LoVo (cell line): ENCODE measurements at places on chromosomes 6 and 20.

DNA sequence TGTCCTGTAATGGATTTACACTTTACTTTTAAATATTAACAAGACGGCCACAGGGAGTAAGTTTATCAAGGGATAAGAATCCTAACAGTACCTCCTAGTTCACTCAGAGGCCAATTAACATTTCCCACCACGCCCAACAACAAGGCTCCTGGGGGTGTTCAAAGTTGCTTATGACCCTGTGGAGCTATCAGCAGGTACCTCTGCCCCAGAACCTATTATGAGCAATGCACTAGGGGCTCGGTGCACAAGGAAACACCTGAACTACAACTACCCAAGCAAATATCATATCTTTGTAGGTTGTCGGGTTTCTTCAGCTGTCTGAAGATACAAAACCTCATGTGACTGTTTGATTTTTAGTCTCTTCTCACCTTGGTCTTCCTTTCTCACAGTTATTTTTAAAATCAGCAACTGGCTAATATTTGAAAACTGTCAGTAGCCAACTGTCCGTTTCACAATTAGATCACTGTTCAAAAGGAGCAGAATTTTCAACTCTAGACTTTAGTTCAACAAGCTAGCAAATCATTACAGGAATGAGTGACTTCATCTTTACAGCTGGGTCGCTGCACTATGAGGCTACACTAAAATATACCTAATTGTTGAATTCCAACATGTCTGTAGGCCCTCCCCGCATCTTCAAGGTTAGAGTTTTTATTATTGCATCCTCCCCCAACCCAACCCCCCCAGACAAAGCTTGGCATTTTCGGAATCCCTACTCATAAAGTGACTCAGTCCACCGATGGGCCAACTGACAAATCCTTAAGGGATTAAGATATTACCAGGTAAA lies 38.1 kb downstream of the B4GALT5 start:
- peak; percentile 88 for DNase-seq

DNA sequence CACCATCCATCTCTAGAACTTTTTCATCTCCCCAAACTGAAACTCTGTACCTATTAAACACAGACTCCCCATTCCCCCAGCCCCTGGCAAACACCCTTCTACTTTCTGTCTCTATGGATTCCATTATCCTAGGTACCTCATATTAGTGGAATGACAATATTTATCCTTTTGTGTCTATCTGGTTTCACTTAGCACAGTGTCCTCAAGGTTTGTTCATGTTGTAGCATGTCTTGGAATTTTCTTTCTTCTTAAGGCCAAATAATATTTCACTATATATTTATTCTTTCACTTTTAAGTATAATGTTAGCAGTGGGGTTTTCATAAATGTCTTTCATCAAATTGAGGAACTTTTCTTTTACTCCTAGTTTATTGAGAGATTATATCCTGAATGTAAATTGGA lies 56.8 kb upstream of the DSP start:
- no peak for DNase-seq

DNA sequence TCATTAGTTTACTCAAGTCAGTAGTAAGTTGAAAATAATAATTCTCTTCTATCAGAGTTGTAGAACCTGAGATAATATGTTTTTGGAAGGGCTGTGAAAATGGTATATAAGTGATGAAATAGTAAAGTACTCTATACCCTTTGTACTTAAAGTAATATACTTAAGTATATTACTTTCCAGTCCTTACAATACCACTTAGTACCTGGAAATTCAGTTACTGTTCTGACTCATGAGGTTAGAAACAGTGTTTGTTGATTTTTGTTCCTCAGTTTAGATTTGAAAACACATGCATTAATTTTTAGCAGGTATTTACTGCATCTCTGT lies 10.1 kb downstream of the TULP4 start:
- DNase-seq = no peak

DNA sequence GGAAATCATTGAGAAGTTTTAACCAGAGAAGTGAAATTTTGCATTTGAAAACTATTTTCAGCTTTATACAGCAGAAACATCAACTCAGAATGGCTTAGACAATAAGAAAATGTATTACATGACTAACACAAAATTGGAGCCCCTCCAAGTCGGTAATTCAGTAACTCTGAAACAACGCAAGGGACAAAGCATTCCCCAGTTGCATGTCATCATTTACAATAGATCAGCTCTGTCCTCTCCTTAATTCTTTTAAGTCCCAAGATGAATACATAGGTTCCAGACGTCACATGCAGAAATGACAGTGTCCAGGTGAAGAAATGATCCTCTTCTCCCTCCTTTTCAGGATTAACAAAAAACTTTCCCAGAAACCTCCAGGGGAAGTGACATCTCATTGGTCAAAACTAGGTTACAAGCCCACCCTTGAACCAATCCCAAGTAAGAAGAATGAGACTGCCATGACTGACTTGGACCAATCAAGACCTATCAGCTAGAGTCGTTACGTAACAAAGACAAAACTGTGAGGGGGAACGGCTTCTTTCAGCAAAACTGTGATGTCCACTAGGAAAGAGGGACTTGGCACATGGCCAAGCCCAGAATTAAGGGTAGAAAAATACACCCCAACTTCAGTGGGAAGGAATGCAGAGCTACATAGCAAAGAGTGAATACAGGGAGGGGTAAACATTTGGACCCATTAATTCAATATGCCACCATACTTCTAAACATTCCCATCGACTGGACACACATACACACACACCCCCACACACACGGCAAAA lies 149.8 kb upstream of the PRND start:
- no peak for DNase-seq

DNA sequence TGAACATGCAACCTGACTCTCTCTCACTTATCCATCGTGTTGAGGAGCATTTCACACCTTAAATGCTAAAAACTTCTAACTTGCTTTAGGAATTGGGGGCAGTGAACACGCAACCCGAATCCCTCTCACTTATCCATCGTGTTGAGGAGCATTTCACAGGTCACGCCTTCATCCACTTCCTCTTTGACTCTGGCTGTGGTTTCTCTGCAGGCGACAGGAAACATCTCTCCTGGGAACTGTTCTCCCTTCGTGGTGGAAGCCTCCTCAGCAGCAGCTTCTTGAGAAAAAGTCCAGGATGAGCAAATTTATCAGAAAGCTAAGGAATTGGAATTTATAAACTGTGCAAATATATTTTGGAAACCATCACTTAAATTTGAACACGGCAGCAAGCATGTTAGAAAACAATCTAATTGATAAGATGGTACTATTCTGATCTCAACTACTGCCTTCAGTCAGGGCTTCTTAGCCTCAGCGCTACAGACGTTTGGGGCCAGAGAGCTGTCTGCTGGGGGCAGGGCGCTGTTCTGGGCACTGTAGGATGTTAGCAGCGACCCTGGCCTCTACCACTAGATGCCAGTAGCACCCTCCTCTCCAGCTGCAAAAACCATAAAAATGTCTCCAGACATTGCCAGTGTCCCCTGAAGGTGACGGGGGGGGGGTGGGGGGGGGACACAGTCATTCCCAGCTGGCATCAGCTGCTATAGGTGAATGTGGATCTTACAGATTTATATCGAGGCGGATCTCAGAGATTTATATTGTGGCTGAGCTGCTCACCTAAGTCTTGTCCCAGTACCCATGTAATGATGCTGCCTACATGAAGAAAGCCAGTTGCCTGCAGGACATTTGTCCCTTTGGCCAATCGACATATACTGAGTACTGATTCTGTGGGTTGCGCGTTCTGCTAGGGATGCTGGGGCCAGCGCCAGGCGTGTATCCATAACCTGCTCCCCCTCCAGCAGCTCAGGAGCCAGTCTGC lies 26.2 kb downstream of the CTCFL start:
- no peak for DNase-seq

GRCh38 chr6:165671222-165671768 lies 8.3 kb upstream of the PDE10A start:
- DNase-seq = no peak

- no peak for DNase-seq
These were observed 345.0 kb downstream of the QKI start for GRCh38 chr6:163759542-163759941.

GRCh38 chr6:158646023-158646910 lies 1.7 kb upstream of the DYNLT1 start:
- no peak for DNase-seq

DNA sequence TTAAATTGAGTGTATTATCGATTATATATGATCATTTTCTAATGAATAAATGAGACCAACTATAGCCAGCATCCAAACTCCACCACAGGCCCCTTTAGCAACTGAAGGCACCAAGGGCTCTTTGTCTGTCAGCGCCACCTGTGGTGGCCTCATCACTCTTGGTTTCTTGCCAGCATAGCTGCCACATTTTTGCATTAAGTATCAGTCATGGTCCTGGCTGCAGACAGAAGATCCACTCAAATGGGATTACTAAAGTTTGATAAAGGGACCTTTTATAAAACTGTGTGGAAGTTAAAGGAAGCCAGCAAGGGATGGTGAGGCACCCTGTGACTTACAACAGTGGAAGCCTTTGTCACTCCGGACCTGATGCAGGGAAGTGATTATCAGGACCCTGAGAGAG lies 162.9 kb downstream of the C6orf118 start:
- DNase-seq = no peak

DNA sequence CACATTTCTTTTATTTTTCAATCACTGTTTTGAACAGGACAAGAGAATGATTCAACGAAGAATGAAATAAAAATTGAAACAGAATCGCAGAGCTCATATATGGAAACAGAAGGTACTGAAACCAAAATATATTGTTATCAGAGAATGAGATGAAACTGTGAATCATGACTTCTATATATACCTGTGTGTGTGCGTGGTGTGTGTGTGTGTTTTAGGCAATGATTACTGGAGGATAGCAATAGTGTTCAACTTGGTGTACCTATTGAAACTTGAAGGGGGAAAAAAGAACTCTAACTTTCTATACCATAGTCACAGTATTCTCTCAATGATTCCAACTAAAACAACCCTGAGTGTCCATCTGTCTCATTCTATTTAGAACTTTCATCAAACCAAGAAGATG lies 586.6 kb downstream of the KIF16B start:
- DNase-seq = no peak

GRCh38 chr6:1869308-1869707 lies 259.6 kb downstream of the FOXC1 start:
- no peak for DNase-seq

DNA sequence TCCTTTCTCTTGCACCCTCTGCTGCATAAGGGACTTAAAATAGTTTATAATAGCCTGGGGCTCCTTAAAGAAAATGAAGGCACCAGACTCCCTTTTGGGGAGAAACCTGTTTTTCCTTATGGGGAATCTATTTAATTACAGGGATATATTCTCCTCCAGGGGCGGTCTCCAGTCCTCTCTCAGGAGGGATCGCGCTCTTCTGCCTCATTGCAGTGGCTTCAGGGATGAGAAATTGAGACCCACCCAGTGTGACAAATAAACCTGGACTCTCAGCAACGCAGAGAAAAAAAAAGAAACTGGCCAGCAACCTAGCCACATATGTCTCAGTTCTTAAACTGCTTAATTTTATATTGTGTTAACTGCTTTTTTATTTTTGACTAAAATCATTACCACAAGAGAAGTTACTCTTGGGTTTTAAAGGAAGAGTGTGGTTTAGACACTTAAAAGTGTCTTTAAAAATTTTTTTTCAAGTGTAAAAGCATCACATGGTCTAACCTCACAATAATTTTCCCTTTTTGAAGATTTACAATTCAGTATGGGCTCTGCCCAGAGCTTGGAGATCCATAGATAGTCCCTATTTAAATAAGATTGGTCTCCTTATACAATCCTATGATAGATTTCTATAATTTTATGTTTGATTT lies 11.7 kb upstream of the GOPC start:
- DNase-seq = no peak

DNA sequence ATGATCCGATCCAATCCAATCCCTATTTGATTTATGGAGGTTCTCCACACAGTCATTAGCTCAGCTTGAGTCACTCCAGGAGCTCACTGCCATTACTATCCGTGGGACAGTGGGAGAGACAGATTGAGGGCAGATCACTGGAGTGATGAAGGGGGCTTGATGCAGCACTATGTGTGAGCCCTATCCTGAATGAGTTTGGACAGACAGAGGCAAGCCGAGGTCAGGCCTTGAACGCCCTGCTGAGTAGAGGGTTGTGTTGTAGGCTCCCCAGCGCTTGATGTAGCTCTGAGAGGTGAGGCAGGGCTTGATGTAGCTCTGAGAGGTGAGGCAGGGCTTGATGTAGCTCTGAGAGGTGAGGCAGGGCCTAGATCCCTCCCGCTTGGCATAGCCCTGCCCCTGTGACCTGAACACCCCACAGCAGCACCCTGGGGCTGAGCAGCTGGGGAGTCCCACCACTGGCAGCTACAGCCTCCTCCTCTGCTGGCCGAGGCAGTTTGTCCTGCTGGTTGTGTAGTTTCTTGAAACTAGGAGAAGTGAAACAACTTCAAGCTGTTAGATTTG lies 58.7 kb downstream of the ZFAND3 start:
- DNase-seq = no peak
